ENCODE measurements at places on chromosomes 13 and 19.

DNA sequence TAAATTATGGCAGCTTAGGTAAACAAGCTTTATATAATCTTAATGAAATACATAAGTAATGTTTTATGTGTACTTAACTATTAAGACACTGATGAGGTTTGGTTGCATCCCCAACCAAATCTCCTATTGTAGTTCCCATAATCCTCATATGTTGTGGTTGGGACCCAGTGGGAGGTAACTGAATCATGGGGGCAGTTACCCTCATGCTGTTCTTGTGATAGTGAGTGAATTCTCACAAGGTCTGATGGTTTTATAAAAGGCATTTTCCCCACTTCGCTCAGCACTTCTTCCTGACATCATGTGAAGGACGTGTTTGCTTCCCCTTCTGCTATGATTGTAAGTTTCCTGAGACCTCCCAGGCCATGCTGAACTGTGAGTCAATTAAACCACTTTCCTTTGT is 212.7 kb downstream of the DIAPH3 start:
- DNase-seq = no peak

- no peak for DNase-seq
These were observed at the start of gene OLFM4 for GRCh38 chr13:53028637-53029203. OLFM4 (plus strand) TSS chr13:53028813; CDS start chr13:53028837, 24 bp downstream.

GRCh38 chr13:80562433-80563156 is 221.7 kb upstream of the SPRY2 start:
- DNase-seq = no peak

DNA sequence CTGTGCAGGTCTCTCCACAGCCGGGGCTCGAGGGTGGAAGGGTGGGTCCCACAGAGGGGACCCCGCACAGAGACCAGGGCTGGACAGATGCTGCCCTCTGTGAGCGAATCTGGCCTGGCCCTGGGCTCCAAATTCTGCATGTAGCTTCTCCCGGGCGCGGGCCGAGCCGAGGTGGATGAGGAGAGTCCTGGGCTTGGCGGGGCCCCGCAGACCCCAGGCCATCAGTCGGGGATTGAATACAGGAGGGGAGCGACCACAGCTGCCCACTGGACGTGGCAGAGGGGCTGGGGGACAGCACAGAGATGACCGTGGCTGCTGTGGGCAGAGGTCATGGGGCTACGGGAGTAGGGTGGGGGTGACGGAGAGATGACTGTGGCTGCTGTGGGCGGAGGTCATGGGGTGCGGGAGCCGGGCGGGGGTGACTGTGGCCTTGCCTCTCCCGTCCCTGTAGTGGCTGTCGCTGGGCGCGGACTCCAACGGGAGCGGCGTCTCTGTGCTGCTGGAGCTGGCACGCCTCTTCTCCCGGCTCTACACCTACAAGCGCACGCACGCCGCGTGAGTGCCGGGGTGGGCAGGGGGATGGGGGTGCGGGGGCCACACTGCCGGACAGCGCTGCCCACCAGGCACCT is 15.5 kb downstream of the NCLN start:
- no peak for DNase-seq

DNA sequence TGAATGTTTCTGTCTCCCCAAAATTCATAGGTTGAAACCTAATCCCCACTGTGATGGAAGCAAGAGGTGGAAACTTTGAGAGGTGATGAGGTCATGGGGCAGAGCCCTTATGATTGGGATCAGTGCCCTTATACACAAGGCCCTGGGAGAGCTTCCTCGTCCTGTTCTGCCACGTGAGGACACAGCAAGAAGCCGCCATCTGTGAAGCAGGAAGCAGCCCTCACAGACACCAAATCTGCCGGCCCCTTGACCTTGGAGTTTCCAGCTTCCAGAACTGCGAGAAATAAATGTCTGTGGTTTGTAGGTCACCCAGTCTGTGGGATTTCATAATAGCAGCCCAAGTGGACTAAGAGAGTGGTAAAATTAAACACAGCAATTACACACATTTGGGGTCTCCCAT is 737.4 kb downstream of the UQCRFS1 start:
- no peak for DNase-seq

- DNase-seq = no peak
These were observed 167.4 kb upstream of the STARD13 start for GRCh38 chr13:33452873-33453517.

- no peak for DNase-seq
These were observed 133.4 kb upstream of the FNDC3A start for GRCh38 chr13:48842316-48842715.

DNA sequence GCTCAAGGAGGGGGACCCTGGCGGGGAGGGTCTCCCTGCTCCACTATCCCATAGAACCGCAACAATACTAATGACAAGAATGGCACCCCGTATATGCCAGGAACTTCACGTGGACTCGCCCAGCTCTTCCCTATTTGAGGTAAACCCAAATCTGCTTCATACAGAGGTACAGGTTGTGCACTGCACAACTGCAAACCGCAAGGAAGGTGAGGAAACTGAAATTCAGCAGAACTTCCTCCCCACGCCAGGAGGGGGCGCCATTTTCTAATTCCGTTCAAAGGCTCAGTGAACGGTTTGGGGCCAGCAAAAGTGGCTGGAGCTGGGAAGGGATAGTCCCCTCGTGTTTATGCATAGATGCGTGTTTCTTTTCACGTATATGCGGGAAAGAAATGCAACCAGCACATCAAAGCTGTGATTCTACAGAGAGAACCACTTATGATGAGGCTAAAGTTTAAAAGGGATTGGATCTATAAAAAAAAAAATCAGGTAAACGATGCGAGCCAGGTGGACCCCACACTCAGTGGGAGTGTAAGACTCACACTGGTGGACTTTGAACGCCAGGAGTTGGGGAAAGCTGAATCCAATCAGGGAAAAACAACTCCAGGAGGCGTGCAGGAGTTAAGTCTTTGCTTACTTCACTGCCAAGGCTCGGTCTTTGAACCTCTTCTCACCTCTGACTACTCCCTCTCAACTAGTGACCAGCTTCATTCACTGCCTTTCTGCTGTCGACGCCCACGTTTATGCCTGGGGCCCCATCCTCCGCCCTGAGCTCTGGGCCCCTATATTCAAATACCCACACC is 20.3 kb downstream of the C19orf81 start:
- no peak for DNase-seq

GRCh38 chr19:8552810-8553209 is 24.4 kb downstream of the MYO1F start:
- DNase-seq = no peak

DNA sequence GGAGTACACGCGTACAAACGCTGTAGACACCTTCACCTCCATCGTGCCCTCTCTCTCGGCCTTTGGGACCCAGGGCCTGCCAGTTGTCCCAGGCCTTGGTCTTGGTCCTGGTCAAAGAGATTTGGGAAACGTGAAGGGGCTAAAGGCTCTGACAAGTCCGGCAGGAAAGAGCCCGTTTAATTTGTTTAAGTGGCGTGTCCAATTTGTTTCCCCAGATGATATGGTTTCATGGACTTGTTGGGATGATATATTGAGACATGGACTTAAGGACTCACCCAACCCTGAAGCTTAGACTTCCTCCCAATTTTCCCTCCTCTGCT is 2.7 kb downstream of the CLEC11A start:
- peak; percentile 19 for DNase-seq

DNA sequence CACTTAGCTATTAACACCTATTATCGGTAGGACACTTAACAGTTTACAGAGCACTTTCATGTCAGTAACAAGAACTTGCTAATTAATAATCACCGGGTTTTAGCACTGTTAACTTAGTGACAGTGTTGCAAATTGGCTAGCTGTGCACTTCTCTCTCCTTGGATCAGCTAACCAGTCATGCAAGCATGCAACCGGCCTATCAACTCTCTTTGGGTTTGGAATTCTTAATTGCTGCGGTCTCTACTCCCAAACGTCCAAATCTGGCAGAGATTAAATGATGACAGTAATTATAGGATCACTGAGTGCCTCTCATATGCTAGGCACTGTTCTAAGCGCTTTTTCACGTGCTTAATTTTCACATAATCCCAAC is 1.2 kb downstream of the EPS15L1 start:
- DNase-seq = no peak

GRCh38 chr13:53001444-53002225 is 27.0 kb upstream of the OLFM4 start:
- no peak for DNase-seq

DNA sequence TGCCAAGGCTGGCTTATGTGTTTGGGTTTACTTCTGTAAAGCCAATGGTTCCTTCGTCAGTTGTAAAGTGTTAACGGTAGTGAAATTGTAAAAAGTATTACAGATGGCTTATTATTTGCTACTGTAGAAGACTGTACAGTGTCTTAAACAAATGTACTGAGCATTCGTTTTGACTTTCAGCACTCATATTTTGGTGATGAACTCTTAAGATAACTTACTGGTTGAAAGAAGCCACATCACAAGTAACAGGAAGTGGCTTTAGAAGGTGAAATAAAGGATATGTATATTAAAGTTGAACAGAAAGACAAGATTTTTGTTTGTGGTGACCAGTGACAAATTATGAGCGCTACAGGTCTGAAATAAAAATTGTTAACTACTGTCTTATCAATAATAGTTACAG is 64.2 kb downstream of the URI1 start:
- DNase-seq = no peak

- DNase-seq = no peak
These were observed 262.1 kb downstream of the PCDH9 start for GRCh38 chr13:66967811-66968597.

- no peak for DNase-seq
These were observed 112.9 kb upstream of the CACNA1A start for GRCh38 chr19:13619203-13619632.

- peak; percentile 89 for DNase-seq
These were observed 864 bp downstream of the FTL start for GRCh38 chr19:48965806-48966540.

DNA sequence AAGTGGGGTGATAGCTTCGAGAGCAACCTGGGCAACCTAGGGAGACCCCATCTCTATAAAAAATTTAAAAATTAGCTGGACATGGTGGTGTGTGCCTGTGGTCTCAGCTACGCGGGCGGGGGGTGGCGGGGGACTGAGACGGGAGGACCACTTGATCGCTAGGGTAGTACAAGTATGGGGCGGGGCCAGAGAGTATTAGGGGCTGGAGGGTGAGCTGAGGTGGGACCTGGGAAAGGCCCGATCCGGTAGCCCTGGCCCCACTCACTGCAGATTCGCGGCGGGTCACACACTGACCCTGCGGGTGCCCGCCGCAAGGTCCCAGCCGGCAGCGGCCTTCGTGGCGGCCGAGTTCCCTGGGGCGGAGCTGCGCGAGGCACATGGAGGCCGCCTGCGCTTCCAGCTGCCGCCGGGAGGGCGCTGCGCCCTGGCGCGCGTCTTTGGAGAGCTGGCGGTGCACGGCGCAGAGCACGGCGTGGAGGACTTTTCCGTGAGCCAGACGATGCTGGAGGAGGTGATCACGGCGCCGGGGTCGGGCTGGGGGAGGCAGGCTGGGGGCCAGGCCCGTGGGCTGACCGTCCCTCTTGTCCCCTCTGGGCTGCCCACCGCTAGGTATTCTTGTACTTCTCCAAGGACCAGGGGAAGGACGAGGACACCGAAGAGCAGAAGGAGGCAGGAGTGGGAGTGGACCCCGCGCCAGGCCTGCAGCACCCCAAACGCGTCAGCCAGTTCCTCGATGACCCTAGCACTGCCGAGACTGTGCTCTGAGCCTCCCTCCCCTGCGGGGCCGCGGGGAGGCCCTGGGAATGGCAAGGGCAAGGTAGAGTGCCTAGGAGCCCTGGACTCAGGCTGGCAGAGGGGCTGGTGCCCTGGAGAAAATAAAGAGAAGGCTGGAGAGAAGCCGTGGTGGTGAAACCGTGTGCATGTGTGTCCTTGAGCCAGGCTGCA is 2.0 kb upstream of the ARHGAP45 start:
- peak; percentile 88 for DNase-seq

DNA sequence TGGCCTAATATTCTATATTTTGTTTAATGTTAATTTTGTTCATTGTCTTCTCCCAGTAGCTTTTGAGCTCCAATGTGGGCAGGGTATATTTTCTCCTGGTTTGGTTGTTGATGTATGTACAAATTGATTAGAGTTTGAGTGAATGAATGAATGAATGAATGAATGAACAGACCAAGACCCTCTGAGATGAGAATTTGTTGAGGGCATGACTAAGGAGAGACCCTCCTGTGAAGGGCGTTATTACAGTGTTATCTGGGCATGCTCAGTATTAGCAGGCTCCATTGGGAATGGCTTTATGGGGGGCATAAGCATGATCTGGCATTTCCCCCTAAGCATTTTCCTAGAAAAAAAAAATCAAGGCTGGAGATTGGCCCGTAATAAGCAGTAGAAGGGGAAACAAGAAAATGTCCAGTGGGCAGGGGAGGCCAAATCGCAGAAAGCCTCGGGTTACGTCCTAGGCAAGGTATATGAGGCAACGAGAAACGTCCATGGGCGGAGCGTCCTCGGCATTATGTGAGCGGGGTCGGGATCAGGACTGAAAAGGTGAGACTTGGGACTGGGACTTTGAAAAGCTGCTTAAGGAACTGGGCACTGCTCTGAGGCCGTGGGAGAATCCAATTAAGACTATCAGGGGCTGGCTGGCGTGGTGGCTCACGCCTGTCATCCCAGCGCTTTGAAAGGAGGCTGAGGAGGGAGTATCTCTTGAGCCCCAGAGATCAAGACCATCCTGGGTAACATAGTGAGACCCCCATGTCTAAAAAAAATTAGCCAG is 904 bp upstream of the ARHGAP33 start:
- no peak for DNase-seq

- no peak for DNase-seq
These were observed 21.6 kb downstream of the CAPS start for GRCh38 chr19:5935473-5936291.

- no peak for DNase-seq
These were observed 2.4 kb downstream of the MAG start for GRCh38 chr19:35294328-35294727.

- no peak for DNase-seq
These were observed 98.3 kb upstream of the KLF5 start for GRCh38 chr13:72960541-72960940.

GRCh38 chr13:44255771-44256364 is 117.8 kb upstream of the SERP2 start:
- DNase-seq = no peak

DNA sequence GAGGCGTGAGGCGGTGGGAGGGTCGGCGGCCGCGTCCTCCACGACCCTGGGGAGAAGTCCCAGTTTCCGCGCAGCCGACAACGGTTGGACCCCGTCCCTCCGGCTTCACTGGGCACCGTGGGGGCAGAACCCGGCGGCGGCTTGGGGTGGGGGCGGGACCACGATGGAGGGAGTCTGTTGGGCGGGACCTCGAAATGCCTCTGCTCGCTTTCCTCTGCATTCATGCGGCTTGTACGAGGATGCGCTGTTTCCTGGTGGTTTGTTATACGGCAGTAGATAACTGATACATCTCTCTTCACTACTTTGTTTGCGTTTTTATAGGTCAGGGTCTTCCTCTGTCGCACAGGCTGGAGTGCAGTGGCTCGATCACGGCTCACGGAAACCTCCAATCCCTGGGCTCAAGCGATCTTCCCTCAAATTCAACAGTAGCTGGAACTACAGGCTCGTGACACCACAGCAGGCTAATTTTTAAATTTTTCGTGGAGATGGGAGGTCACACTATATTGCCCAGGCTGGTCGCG is 24.6 kb upstream of the ZNF846 start:
- peak; percentile 70 for DNase-seq

All from right cardiac atrium (tissue), 5 donors.